ENCODE measurements at places on chromosomes 4 and X.
A peak's percentile ranks its signal among the peaks of the same experiment; 100 is the strongest.

DNA sequence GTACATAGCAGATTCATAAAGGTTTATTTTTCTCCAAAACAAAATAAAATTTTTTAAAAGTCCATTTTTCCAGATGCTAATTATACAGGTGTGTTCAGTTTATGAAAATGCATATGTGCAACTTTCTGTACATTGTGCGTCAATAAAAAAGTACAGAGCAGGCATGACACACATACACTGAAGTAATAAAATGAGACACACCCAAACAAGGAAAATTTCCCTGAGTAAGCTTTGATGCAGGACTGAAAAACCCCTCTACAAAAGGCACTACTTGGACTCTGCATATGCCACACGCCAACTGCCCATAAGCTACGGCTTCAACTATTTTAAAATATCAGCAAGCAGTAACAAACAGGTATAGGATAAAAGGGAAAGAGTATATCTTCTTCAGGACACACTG, 13.8 kb downstream of the ARAP2 start:
- DNase-seq: no peak

DNA sequence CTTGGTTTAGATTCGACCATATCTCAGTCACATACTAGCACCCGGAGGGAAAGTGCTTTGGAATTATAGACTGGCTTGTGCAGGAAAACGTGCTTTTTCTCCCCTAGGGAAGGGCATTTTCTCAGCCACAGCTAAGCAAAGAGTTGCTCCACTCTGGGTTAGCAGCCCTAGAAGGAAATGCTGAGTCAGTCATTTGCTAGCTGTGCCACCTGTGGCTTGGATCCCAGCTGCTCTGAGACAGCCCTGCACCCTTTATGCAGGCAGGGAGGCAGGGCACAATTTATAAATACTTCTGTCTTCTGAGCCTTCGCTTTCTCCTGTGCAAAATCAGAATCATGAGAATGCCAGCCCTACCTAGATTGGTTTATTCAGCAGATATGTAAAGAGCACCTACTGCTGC, 1.3 kb upstream of the USP51 start:
- no peak for DNase-seq

GRCh38 chr4:98908703-98909262, 20.1 kb downstream of the EIF4E start:
- DNase-seq: no peak

DNA sequence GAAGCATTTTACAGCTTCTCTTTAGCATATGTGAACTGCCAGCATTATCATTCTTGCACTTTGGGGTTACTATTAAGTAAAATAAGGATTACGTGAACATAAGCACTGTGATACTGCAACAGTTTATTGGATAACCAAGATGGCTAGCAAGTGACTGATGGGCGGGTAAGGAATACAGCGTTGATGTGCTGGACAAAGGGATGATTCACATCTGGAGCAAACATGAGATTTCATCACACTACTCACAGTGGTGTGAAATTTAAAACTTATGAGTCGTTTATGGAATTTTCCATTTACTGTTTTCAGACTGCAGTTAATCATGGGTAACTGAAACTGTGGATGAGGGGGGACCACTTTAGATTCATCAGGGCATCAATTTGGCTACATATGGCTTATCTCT, 16.0 kb downstream of the NBDY start:
- no peak for DNase-seq

GRCh38 chr4:15253349-15253748, 174.5 kb upstream of the C1QTNF7 start:
- DNase-seq: no peak

GRCh38 chrX:30504309-30504708, 73.3 kb downstream of the TASL start:
- no peak for DNase-seq

DNA sequence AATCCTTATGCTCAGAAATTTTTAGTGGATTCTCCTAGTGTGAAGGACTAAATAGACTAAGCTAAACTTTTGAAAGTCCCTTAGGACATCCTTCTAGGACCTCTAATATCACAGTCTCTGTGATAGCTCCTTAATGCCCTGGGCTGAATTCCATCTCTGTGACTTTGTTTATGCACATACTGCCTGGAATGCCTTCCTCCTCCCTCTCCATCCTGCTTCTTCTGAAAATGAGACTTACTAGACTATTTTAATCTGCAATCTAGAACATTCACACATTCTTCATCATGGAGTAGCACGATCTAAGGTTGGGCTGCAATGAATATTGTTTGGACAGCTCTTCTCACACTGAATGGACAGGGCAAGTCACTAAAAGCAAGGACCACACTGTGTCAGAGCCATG, 65.0 kb upstream of the MSX1 start:
- no peak for DNase-seq

DNA sequence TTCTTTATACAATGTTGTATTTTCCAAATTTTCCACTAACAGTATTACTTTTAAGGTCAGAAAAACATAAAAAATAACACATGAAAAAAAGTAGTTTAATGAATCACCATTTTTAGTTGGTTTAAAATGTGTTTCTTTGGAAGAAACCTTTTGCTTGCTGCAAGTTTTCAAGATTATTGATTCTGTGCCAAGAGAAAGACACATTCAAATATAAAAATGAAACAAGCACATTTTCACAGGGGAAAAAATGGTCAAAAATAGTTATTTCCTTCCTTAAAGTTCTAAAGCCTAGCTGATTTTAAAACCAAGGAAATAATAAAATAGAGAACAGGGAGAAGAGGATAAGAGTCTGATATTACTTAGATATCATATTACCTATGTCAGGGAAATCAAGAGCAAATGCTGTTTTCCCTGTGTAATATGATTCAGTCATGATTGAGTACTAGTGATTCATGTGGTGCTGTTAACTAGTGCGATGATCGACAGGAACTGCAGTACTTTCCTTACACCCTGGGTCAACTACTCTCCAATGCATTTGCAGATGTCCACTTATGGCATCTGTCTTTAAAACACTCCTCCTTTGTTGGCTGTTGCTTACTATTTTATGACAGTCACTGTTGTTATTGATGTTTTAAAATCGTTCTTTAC, 103.8 kb downstream of the CAMK2D start:
- no peak for DNase-seq

DNA sequence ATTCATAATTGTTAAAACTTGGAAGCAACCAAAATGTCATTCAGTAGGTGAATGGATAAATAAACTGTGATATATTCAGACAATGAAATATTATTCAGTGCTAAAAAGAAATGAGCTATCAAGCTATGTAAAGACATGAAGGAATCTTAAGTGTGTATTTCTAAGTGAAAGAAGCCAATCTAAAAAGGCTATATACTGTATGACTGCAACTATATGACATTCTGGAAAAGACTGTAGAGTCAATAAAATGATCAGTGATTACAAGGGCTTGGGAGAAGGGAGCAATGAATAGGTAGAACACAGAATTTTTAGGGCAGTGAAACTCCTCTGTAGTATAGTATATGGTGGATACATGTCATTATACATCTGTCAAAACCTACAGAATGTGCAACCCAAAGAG, 139.9 kb downstream of the FRYL start:
- no peak for DNase-seq

DNA sequence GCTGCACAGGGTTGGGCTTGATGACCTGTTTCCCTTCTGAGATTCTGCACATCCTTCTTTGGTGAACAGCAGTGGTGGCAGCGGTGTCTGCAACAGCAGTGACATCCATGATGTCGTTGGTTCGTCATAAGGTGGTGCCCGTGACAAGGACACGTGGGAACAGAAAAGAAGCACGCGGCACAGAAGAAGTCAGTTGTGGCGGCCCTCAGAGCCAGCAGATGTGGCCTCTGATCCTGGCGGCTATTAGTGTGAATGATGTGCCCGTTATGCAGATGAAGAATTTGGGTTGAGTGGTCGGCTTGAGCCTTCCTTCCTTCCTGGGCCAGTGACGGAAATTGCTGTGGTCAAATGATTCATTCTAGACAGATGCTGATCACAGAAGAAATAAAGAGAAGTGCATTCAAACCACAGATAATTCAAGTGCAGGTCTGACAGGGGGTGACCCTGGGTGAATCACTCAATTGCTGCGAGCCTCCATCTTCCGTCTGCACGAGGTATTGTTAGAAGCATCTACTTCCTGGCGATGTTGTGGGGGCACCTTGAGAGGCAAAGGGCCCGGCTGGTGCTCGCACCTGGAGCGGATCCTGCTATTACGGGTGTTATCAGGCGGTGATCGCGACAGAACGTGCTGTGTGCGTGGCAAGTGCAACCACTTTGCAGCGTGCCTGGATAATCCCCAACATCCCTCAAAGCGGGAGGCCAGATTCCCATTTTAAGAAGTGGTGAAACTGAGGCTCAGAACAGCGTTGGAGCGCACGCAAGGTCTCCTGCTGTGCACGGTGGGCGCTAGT, 215.2 kb upstream of the PSAPL1 start:
- peak; percentile 17 for DNase-seq

DNA sequence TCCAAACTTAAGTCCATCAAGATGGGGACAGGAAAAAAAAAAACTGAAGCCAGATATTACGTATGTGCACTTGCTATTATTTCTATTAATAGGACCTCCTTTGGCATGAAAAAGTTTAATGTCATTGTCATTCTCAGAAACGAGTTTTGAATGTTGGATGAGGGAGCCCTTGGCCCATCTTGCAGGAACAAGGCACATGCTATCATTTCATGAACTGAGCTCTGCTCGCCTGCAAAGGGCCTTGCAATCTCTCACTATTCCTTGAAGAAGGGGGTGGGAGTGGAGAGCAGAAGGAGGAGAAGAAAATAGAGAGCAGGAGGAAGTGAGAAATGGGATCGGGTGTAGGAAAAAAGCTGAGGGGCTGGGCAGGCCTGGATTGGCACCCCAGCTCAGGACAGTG, 34.3 kb upstream of the SPATA4 start:
- no peak for DNase-seq

- no peak for DNase-seq
Observed at GRCh38 chr4:53682196-53682595, 90.9 kb upstream of the LNX1 start.

DNA sequence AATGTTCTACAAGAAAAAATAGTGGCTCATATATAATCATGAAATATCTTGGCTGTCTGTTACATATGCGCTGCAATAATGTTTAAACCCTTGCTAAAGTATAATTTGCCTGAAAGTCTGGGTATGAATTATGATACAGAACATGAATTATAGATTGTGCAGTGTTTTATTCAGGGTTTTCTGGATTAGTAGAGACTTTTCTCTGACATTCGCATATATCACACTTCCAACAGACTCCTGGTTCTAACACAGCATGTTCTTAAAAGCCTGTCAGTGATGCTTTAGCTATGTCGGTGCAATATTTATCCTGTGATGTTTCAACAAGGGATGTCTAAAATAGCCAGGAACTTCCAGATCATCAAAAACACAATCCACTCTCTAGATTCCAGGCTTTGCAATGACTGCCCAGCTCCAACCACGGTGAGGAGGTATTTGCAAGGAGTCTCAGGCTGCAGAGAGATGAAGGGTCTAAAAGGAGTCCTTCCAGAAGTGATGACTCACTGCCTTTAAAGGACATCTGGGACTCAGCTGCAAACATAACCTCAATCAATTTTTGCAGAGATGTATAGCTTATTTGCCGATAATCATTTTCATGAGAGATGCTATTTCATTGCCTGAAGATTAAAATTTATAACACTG, 69.4 kb downstream of the RWDD4 start:
- DNase-seq: no peak

DNA sequence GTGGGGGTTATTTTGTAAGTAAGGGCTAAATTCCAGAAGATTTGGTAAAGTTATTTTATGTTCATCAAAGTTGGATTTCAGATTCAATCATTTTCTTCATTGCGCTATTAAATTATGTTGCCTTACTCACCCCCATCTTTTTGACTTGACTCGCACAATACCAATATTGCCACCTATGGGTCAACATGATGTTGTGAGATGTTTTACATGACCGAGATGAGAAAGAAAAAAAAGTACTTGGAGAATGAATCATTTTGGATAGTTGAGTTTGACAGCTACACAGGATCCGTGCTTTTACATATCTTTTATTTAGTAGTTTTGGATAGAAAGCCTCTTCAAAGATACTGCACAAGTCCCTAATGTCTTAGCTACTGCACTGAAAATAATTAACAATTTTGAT, 224.2 kb upstream of the EMCN start:
- no peak for DNase-seq

- no peak for DNase-seq
Observed at GRCh38 chrX:12370497-12370986, 232.3 kb downstream of the FRMPD4 start.

DNA sequence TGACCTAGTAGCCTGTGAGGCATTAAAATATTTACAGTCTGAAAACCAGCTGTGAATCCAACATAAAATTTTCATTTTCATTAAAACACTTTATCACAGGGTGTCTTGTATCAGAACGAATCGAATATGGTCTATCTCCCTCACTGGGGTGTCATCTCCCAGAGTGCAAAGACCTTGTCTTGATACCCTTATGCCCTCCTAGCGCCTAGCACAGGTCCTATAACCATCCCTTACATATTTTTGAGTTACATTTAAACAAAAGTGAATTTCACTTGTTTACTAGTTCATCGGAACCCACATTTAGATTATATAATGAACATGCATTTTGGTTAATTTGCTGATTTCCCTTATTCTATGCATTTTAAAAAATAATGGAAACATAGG, 14.0 kb downstream of the DIPK2B start:
- DNase-seq: no peak

GRCh38 chrX:77014377-77015372, 432.5 kb upstream of the FGF16 start:
- no peak for DNase-seq

GRCh38 chr4:39892988-39893692, 84.6 kb downstream of the PDS5A start:
- DNase-seq: no peak

GRCh38 chr4:100367451-100367850, 150.4 kb downstream of the EMCN start:
- no peak for DNase-seq

DNA sequence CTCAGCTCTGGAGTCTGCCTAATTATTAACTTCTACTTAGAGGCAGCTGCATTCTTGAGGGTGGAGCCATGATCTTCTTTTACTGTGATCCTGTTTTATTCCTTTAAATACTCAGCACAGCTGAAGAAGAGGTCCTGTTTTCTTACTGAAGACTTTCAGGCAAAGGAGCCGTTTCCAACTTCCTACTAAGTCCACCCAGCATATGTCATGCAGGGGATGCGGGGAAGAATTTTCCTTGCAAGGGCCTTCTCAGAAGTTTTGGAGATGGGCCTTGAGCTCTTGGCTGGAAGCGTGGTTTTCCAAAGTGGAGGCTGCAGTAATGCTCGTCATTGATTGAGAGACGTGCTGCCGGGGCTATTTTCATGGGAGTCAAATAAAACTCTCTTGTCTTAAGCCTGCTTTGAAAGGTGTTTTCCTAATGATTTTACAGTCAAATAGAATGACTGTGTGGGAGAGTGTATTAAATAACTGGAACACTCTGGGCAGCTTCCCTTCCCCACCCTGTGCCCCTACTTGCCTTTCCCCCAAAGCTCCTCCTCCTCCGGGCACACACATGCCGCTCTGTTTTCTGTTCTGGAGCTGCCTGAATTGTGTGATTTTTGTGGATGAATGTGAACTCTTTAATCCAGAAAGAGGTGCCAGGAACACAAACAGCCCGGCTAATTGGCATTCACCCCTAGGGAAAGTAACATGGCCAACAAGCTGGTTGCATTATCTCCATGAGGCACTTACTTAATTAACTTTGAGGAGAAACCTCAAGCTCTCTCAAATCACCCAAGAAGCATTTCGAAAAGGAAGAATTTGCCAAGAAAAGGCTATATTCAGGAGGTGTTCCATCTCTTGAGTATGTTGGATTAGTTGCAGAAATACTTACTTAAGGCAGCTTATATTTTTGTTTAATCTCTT, 28.1 kb downstream of the FGF2 start:
- no peak for DNase-seq

GRCh38 chr4:145681956-145682355, 2.0 kb downstream of the C4orf51 start:
- no peak for DNase-seq
